ENCODE measurements at places on chromosomes 5 and 9.

- no peak for DNase-seq
These were observed 642.0 kb downstream of the KIF4B start for GRCh38 chr5:155655569-155655968.

- DNase-seq: no peak
These were observed 525.9 kb upstream of the ZNF608 start for GRCh38 chr5:125272357-125272756.

GRCh38 chr9:72823971-72824370 is 128.9 kb downstream of the ALDH1A1 start:
- no peak for DNase-seq

GRCh38 chr5:58156973-58157701 is 302.7 kb downstream of the PLK2 start:
- no peak for DNase-seq

DNA sequence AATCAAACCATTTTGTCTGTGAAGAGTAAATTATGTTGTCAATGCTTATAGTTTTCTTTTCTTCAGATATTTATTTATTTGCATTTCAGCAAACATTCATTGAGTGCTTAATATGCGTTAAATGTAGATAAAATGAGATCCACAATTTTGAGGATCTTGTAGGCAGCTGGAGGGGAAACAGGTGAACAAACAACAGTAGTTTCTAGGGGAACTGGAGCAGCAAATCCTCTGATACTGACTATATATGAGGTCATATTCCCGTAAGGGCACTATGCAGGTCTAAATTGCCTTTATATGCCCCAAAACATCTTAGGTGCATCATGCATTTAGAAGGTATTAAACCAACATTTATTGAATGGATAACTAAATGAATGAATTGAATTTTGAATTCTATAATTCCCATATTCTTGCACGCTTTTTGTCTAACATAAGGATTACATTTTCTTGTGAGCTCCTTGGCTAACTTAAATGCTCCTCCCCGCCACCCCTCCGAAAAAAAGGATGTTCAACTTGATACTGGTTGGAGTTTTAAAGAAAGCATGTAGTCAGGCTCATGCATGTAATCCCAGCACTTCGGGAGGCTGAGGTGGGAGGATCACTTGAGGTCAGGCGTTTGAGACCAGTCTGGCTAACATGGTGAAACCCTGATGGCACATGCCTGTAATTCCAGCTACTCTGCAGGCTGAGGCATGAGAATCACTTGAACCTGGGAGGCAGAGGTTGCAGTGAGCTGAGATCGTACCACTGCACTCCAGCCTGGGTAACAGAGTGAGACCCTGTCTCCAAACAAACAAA is 299.8 kb downstream of the TMEM38B start:
- no peak for DNase-seq

GRCh38 chr5:149794041-149794440 is 63.9 kb downstream of the PPARGC1B start:
- no peak for DNase-seq

- no peak for DNase-seq
These were observed 133.0 kb upstream of the STK32A start for GRCh38 chr5:147101659-147102369.

DNA sequence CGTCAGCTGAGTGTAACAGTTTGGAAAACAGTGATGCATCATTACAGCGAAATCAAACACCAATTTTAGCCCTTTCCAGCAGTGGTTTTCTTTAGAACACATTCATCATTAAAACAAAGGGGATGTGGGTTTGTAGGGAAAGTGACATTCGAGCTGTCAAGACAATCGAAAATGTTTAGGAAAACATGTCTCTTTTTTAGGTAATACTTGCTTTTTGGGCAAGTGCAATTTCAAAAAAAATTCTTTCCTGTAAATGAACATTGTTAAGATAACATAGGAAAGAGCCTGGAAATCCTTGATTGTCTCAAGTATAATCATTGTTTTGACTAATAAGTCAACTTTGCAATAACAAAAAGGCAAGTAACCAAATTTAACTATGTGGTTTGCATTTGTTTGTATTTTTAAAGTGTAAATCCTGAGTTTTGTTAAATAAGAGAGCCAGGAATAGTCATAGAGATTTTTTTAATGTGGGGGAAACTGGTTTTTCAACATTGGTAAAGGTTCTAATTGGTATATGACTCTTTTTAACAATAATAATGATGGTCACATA is 182.5 kb downstream of the TTLL11 start:
- no peak for DNase-seq

DNA sequence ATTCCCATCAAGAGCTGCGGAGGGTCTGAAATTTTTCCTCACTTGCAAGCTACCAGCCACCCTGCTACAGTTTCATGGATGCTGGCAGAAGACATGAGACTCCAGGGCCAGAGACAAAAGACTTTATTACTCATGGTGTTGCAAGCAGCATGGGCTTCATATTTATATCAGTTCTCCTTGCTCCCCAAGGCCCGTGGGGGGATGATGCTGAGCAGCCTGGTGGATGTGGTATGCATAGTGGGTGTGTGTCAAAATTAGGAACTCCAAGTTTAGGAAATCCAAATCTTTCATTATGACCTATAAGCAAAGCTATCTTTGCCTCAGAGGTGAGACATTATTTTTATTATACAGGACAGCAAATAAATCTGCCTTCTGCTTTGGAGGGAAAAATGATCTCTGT is 105.7 kb upstream of the ALDH1B1 start:
- DNase-seq: no peak

GRCh38 chr9:113417370-113417769 is 6.8 kb downstream of the C9orf43 start:
- DNase-seq: no peak

GRCh38 chr5:130893006-130893405 is 272.1 kb downstream of the HINT1 start:
- DNase-seq: no peak

DNA sequence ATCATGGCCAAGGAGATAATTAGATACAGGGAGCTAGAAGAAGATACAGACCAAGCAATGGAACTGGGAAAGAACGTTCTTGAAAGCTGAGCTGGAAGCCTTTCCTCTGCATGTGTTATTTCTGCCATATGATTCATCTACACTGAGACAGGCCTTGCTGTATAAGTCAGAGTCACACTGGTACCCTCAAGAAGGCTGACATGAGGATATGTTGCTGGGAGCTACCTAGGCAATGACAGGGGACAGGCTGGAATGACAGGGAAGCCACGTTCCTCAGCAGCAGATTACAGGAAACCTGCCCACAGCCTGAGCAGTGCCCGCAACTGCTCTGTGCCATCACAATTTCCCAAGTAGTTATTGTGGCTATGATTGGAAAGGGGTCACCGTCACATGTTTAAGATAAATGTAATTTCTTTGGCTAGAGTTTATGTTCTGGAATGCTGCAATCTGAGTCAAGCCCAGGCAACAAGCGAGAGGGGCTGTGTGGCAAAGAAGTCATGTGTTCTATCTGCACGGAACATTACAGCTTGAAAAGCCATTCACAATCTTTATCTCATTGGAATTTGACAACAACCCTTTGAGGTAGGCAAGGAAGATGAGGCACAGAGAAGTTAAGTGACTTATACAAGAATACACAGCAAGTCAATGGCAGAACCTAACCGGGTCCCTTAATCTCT is 108.2 kb downstream of the TTLL11 start:
- DNase-seq: no peak

GRCh38 chr5:159837860-159838259 is 78.4 kb upstream of the ADRA1B start:
- no peak for DNase-seq

DNA sequence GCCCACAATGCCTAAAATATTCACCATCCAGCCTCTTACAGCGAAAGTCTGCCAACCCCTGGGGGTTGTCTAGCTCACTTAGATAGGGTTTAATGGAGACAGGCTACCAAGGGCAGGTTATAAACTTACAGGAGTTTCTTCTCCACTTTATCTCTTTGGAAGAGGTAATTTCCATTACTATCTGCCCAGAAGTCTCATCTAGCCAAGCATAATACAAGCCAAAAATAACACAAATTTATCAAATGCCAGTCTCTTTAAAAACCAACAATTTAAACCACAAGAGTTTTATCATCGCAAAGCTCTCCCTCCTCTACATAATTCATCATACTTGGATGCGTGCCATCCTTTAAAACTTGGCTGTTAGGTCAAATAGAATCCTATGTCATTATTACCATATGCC is 6.2 kb downstream of the RBM22 start:
- DNase-seq: no peak

GRCh38 chr9:70003901-70004714 is 39.5 kb upstream of the MAMDC2 start:
- DNase-seq: no peak

GRCh38 chr9:37919246-37919955 is 15.5 kb upstream of the SLC25A51 start:
- no peak for DNase-seq

GRCh38 chr5:150140830-150141229 is 14.8 kb downstream of the PDGFRB start:
- DNase-seq: no peak

DNA sequence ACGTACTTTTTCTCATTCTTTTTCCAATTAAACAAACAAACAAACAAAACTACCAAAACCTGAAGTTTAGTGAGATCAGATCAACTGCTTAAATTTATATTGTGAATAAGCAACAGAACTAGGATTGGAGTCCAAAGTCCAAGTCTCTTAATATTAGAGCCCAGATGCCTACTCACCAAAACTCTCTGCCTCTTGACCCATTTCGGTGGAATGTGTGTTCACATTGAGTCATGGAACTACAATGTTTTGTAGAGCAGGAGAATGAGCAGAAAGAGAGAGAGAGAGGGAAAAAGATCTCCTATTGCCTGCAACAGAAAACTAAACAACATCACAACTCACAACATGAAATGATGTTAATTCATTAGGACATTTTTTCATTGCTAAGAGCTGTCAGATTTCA is 751.1 kb downstream of the TLR4 start:
- no peak for DNase-seq

DNA sequence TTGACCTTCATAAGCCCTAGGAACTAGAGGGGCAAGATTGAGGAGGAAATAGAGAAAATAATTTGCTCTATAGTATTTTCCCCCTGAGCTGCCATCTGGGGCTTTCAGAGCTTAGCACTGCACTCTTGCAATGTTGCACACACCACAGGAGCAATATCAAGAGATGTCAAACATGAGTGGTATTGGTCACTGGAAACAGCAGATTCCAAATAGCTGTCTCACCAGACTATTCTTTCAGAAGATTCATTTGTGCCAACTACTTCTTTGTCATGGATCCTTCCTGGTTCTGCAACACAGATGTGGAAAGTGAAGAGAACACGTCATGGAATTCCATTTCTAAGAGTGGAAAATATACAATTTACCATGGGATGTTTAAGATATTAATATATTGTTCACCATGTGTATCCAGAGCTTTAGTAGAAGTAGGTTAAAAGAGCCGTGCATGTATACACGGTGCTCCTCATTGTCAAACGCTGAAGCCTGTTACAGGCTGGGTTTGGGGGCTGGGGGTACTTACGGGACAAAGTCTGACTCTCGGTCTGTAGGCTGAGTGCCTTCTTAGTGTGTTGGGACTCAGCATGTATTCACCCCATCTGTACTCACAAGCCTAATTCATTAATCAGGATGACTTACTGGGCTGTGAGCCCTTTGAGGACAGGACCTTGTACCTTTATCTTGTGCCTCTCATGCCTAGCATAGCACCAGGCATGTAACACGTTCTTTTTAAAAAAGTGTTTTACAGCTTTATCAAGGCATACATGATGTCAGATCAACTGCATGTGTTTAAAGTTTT is 31.4 kb upstream of the GDNF start:
- DNase-seq: no peak

DNA sequence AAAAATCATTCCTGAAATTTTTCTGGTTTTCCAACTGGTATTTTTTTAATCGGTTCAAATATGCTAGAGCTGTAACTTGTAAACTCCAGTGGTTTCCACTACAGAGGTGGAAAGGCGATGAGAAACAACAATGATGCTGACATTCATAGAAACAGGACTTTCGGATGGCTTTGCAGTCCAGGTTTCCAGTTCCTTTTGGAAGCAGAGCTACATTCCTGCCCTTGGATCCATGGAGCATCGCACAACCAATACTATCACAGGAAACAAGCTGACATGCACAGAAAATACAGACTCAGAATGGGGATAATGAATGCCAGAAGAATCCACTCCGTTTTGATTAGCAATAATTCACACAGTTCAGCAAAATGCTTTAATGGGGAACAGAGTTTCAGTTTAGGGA is 140.0 kb downstream of the EPB41L4A start:
- no peak for DNase-seq

DNA sequence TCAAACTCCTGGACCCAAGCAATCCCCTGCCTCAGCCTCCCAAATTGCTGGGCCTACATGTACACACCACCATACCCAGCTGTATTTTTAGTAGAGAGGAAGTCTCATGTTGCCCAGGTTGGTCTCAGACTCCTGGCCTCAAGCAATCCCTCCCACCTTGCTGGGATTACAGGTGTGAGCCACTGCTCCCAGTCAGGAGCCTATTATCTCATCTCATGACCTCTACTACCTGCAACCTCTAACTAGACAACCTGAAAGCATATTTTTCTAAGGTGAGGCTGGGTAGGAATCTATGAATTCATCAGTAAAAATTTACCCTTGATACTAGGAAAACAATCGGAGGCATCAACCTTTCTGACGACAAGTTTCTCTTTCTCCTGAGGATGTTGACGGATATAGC is 10.0 kb downstream of the FAM13B start:
- DNase-seq: no peak
